ENCODE measurements at places on chromosomes 3 and 15.

DNA sequence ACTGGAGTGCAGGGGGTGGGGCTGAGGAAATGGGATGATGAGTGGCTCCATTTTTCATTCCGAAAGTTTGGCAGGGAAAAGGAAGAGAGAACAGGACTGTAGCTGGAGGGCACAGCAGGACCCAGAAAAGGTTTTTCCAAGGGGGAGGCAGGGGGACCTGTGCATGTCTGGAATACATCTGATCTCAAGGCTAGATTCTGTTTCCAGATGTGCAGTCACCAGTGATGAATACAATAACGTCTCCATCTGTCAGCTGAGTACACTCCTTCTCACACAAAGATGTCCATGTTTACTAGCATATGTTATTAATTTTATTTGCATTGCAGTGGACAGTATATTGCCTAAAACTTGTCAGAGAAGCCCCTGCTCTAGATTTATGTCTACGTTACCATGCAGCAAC, 39.9 kb upstream of the PRTG start:
- DNase-seq, result peak; percentile 16

- DNase-seq, result no peak
These were observed 20.5 kb downstream of the POLR2M start for GRCh38 chr15:57727031-57727430.

DNA sequence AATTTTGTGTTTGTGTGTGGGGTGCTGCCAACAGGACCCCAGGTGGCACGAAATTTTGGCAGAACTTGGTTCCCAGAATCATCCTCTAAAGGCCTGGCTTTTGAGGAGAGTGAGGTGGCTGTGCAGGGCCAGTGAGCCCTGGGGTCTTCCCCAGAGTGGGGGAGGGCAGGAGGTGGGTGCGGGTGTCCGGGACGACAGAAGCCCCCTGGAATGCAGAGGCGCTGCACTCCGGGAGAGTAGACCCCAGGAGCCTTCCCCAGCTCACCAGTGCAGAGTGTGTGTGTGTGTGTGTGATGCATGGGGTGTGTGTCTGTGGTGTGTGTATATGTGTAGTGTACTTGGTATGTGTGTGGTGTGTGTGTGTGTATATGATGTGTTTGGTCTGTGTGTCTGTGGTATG, 44.4 kb upstream of the SEC13 start:
- no peak for DNase-seq

DNA sequence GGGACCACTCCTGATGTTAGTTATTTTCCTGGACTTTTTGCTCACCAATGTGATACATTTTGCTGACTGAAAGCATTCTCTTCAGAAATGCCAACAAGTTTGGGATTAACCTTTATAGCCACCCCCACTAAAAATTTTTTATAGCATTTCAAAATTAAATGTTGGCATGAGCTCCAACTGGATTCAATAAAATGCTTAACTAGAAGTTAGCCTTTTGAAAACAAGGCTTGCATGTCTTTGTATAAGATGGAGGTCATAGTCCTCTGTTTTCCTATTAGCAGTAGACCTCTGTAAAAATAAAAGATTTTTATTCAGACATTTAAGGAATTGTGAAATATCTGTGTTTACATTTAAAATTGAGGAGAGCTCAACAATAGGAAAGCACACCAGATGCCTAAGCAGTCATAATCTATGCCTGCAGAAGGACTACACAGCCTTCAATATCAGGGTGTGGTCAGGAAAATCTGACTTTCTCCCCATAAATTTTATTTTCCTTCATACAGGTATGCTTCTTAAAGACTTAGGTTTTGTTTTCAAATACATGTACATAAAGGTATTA, 87.2 kb downstream of the DNAJC13 start:
- no peak for DNase-seq

DNA sequence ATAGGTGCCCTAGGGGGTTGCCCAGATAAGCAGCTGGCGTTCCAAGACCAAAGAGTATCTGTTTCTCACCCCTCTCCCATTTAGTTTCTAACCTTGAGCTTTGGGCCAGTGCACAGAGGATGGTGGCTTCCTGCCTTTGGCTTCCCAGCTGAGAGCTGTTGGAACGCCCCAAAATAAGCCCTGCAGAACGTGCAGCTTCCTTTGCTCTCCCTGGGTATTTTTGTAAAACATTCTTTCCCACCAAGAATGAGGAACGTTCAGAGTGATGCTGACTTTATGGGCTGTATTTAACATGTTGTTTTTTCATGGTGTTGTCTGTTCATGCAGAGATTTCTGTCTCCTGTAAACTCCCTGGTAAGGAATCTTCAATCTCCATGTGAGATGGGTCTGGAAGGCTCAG, 63.8 kb downstream of the LPP start:
- no peak for DNase-seq

DNA sequence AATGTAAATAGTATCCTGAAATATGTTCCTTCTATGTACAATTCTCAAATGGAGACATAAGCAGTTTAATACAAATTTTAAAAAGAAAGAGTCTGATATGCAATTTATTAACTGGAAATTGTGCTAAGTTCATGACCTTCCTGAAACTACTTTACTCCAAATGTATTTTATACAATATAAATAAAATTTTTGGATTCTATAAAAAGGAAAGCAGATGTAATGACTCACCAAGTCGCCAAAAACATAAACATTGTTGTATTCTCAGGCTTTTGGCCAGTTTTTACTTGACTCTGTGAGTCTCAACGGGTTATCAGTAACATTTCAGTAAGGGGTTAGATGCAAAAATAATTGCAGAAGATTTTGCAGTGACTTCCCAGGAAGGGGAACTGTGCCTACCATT, 948.2 kb downstream of the EPHA3 start:
- peak; percentile 66 for DNase-seq

DNA sequence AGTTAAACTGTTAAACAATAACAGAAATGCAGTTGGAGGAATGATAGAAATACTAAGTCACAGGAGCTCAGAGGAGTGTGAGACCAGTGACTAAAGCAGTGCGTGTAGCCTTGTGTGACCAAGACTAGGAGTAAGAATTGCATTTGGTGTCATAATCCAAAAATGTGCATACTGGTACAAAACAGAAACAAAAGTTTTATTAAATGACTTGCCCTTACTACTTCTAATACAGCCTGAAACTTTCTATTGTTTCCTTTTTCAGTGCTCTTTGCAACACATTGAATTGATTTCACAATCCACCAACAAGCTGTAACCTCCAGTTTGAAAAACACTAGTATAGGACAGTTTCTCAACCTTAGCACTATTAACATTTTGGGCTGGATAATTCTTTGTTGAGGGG, 17.1 kb downstream of the SNX1 start:
- no peak for DNase-seq

DNA sequence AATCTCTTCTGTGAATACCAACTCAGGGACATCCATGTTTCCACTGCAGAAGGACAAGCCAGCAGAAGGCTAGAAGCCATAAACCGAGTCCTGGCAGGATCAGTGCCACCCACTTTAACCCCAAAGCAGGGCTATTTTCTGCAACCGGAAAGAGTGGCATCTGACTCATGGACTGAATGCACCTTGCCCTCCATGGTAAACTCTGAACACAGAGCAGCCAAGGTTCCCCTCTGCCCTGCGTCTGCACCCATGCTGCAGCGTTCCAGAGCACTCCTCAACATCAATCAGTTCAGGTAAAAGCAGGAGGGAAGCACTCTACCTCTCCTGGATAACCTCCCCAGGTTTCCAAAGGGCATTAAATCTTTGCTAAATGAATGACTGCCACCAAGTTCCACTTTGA, 801 bp upstream of the NGRN start:
- DNase-seq, result no peak

DNA sequence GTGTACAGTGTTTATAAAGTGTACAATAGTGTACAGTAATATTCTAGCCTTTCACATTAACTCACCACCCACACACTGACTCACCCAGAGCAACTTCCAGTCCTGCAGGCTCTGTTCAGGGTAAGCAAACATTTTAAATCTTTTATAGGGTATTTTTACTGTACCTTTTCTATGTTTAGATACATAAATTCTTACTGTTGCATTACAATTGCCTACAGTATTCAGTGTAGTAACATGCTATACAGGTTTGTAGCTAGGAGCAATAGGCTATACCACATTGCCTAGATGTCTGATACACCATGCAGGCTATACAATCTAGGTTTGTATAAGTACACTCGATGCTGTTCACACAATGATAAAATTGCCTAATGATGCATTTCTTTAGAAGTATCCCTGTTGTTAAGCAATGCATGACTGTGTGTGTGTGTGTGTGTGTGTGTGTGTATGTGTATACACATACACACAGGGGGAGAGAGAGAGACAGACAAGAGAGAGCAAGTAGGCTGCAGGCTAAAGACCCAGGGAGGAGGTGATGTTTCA, 72.5 kb upstream of the PRR23C start:
- no peak for DNase-seq

- DNase-seq, result no peak
These were observed 38.1 kb downstream of the SLC28A1 start for GRCh38 chr15:84922530-84922929.

DNA sequence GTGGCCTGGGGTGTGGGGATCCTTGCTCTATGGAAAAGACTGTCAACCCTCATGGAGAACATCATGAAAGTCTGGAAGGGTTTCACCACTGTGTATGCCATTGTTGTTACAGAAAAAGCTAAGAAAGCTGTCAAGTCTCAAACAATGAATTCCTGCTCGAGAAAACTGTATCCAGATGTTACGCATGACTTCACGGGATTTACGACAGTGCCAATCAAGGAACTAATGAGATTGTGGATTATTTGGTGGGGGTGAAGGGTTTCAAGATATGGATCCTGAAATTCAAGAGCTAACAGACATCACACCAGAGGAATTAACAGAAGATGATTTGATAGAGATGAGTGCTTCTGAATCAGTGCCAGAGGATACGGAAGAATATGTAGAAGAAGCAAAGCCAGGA, 7.8 kb downstream of the PPP1R2 start:
- DNase-seq, result no peak

DNA sequence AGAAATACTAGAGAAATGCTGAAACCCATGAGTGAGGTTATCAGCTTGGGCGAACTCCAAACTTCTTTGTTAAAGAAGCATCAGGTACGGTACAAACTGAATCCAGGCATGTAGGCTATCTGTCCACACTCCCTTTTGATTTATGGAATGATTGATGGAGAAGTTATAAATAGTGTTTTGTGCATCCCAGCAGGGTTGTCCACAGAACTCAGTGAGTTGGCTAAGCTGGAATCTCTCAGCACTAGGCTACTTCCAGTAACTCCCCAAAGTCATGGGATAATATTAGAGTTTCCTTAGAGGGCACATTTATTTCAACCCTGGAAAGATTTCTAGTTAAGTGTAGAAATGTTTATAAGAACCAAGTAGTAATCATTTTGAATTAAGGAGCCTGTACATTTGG, 186.2 kb upstream of the CRBN start:
- no peak for DNase-seq

- DNase-seq, result no peak
These were observed 25.3 kb downstream of the ZNF592 start for GRCh38 chr15:84773716-84774115.

- peak; percentile 71 for DNase-seq
These were observed 54.5 kb upstream of the GOLGA6B start for GRCh38 chr15:72599855-72600464.

DNA sequence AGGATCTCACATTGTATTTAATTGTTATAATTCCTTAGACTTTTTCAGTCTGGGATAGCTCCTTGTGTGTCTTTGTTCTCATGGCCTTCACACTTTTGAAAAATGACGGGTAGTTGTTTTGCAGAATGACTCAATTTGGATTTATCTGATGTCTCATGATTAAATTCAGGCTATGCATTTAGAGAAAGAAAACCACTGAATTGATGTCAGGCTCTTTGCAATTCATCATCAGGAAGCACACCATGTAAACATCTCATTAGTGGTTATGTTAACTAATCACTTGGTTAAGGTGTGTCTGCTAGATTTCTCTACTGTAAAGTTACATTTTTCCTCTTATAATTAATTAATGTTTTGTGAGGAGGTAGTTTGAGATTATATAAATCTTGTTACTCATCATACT, 8.0 kb upstream of the SLC22A13 start:
- DNase-seq, result no peak

DNA sequence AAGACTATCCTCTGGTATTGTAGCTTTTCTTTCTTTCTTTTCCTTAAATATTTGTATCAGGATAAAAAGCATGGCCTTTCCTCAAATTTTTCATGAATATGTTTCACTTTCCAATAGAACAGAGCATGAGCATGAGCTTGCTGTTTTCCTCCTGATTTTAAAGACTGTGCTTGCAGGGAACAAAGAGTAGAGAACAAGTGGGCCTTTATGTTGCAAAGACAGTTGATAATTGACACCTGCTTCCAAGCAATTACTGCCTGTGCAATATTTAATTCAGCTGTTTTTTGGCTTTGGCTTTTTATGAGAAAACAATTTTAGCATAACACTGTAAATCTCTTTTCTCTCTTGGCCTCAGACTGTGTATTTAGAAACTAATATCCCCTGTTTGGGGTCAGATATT, 263.6 kb upstream of the AZI2 start:
- DNase-seq, result no peak
